ENCODE measurements at places on chromosomes 6 and 20.
A peak's percentile ranks its signal among the peaks of the same experiment; 100 is the strongest.

DNA sequence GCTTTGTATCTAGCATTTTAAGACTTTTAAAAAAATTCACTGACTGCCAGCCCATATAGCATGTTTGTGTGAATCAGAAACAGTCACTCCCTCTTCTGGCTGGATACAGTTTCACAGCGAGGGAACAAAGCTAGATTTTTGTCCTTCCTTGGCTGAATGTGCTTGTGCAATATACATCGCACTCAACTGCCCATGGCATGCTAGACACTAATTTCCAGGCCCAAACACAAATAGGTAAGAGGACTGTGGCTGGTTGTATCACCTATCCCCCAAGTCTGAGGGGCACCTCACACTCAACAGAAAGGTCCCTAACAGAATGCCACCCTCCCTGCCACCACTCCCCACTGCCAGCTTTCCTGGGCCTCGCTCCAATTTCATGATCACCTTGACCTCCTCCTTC is 16.2 kb upstream of the BLCAP start:
- no peak for DNase-seq

DNA sequence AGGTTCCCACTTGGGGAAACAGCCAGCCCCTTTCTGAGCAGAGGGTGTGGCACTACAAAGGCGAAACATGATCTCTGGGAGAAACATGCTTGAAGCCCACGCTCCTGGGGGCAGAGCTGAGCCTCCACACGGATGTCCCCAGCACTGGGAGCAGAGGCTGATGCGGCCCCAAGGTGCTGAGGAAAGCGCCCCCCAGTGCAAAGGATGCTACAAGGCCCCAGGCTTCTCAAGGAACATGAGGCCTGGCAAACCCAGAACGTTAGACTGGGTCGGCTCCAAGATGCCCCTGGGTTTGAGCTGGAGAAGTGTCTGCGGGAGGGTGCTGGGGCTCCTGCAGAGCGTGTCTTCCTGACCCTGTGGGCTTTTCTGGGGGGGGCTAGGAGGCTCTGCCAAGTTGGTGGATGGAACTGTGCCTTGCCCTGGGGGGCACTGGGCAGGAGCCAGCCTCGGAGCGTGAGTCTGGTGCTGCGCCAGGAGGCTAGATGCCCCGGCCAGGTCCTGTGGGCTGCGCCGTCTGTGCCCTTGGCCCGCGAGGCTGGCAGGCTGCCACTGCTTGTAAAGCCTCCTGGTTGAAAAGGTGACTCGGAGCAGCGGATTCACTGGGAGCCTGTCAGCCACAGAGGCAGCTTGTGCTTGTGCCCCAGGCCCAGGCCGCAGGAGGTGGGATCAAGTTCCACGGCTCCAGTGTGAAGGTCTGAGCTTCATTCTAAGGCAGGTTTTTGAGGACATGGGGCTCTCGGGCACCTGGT is 8.1 kb downstream of the SYNJ2 start:
- no peak for DNase-seq

DNA sequence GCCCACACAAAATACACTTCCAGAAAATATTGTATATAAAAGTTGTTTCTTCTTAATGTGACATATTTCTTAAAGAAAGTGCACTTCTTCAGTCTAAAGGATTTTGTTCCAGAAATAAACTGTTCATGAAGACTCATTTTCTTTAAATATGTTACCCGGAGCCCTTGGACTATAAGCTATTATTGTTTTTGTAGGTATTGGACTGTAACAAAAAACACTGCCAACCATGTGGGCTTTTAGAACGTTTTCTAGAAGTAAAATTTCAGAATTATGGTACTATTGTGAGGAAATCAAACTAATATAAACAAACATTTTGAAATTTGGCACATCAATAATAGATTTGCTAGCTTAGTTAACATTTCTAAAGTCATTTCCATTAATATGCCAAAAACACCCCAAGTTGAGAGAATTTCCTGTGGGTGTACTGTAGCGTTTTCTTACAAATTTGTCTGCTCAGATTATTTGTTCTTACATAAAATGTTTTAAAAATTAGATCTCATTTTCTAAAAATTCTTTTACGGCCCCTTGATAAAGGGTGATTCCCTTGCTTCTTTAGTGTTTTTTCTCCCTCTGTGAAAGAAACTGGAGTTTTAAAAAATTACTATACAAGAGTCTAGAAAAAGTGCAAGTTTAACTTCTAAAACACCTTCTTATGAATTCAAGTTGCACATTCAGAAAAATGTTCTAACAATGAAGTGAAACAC is 3.4 kb downstream of the NKX2-4 start:
- no peak for DNase-seq

DNA sequence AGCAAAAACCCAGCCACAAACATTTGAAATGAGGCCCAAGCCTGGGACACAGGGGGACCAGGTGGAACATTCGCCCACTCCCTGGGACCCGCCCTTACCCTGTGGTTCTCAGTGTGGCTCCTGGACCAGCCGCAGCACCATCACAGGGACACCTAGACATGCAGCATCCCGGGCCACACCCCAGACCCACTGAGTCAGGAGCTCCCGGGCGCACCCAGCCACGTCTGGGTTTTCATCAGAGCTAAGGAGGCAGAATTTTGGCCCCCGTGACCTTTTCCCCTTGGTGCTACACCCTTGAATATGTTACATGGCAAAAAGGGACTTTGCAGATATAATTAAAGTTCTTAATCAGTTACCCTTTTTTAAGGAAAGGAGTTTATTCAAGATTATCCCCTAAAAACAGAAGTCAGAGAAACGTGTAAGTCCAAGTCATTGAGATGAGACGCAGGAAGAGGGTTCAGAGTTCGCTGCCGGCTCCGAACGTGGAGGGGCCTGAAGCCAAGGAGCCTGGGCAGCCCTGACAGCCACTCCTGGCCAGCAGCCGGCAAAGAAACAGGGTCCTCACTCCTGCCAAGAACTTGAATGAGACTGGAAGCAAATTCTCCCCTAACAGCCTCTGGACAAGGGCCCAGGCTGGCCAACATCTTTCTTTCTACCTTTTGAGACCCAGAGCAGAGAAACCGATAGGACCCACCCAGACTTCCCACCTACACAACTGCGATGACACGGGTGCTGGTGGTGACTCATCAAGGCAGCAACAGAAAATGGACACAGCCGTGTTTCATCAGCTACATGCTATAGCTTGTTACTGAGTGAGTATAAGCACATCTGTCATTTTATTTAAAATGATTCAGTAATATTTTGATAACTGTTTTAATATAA is 25.3 kb downstream of the BFSP1 start:
- DNase-seq = peak; percentile 72

DNA sequence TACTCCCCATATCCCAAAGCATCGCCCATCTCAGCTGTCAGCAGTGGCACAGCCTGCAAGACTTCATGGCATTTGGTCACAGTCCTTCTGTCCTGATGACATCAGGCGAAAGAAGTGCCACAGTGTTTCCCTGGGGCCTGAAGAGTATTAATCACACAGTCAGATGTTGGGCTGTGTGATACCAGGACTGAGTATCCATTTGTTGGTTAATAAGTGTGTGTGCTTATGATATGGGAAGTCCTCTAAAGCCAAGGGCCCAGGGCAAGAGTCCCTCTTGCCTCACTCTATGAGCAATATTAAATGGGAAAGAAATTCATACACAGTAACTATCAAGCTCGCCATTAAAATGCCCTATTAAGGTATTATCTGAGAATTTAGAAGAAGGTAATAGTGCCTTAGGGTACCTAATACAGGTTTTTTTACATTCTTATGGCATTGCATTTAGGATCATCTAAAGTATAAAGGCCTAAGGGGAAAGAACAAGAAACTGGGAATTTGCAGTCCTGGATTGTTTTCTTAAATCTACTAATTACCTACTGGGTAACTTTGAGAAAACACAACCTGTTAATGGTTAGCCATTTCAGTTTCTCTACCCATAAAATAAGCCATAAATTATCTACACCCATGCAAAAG is 204.1 kb upstream of the PREP start:
- no peak for DNase-seq

GRCh38 chr6:72657407-72658197 is 35.7 kb downstream of the KCNQ5 start:
- no peak for DNase-seq

GRCh38 chr6:10837622-10837994 is 731 bp downstream of the MAK start:
- peak; percentile 8 for DNase-seq
